ENCODE measurements at places on chromosomes 2 and 18.

GRCh38 chr2:68901199-68901514 is 30.0 kb upstream of the BMP10 start:
- peaks cover 12% of the 10 kb centered on the region for H3K4me1 ChIP-seq
- H3K36me3 ChIP-seq = no peaks in the 10 kb centered on the region
- H3K4me3 ChIP-seq = no peak overlapping the region

DNA sequence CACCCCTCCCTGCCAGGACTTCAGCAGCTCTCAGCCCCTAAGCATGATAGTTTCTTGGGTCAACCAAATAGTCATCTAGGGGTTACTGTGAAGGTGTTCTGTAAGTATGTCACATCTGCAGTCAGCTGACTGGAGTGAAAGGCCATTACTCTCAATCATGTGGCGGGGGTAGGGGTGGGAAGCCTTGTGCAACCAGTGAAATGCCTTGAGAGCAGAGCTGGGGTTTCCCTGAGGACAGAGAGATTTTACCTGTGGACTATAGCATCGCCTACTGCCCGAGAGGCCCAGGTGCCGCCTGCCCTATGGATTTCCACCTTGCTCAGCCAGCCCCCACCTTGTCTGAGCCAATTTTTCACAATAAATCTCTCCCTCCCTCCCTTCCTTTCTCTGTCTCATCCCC is 20.9 kb upstream of the KLF11 start:
- no peak for DNase-seq
- H3K27ac ChIP-seq = no peak overlapping the region
- H3K4me3 ChIP-seq = no peak overlapping the region
- no peaks in the 10 kb centered on the region for H3K36me3 ChIP-seq
- H3K27me3 ChIP-seq = no peaks in the 10 kb centered on the region
- peaks cover 3% of the 10 kb centered on the region for H3K4me1 ChIP-seq

- H3K4me3 ChIP-seq = no peak overlapping the region
- no peaks in the 10 kb centered on the region for H3K36me3 ChIP-seq
- H3K4me1 ChIP-seq = no peaks in the 10 kb centered on the region
- DNase-seq = no peak
- H3K27ac ChIP-seq = no peak overlapping the region
These were observed 132.2 kb downstream of the DNER start for GRCh38 chr2:229582151-229582550.

- H3K27me3 ChIP-seq = no peaks in the 10 kb centered on the region
- H3K36me3 ChIP-seq = no peaks in the 10 kb centered on the region
- no peak overlapping the region for H3K4me3 ChIP-seq
- H3K4me1 ChIP-seq = no peaks in the 10 kb centered on the region
- no peak overlapping the region for H3K27ac ChIP-seq
- no peak for DNase-seq
These were observed 243.9 kb upstream of the TANK start for GRCh38 chr2:160916300-160916699.

- no peaks in the 10 kb centered on the region for H3K36me3 ChIP-seq
- peaks cover 20% of the 10 kb centered on the region for H3K4me1 ChIP-seq
- DNase-seq = peak; percentile 70
- peak overlapping the region; percentile 42 for H3K27ac ChIP-seq
- H3K4me3 ChIP-seq = no peak overlapping the region
These were observed 28.7 kb upstream of the ZEB2 start for GRCh38 chr2:144548532-144549191.

GRCh38 chr2:8036366-8036765 is 645.5 kb upstream of the ID2 start:
- no peak overlapping the region for H3K4me3 ChIP-seq
- no peaks in the 10 kb centered on the region for H3K36me3 ChIP-seq
- peaks cover 7% of the 10 kb centered on the region for H3K27me3 ChIP-seq
- H3K4me1 ChIP-seq = no peaks in the 10 kb centered on the region
- DNase-seq = no peak
- no peak overlapping the region for H3K27ac ChIP-seq

All from naive B cell (primary cell).